ENCODE measurements at places on chromosomes 12 and 14.

GRCh38 chr12:104959335-104959841 lies 1.3 kb upstream of the SLC41A2 start:
- peak; percentile 69 for DNase-seq

DNA sequence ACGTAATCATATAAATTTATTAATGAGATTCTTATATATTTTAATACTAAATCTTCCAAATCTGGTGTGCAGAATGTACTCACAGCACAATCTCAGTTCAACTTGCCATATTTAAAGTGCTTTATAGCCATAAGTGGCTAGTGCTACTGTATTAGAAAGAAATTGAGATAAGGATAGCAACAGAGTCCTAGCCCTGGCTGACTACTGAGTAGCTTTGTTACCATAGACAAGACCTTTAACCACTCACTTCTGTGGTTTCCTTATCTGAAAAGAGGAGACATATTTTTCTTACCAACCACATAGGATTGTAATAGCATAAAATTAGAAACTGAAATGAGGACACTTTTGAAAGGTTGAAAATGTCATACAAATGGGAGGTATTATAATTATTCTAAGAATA lies 2.0 kb upstream of the CHURC1 start:
- DNase-seq: no peak

DNA sequence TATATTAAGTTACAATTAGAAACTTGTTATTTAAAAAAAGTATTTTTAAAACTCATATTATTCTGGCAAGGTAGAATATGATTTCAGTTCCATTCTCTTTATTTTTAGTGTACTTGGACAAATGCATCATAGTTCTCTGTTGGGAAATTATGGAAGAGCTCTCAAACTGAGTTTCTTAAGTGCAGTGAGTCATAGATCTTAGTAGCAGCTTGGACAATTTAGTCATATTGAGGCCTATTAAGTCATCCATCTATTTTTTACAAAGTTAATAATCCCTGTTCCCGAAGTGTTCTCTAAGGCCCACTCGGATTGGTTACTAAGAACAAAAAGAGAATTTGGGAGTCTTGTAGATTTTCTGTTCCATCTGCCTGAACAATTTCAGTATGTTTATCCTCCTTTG lies 113.9 kb downstream of the ANO4 start:
- no peak for DNase-seq

GRCh38 chr12:6374028-6374785 lies 1.2 kb downstream of the SCNN1A start:
- DNase-seq: no peak

DNA sequence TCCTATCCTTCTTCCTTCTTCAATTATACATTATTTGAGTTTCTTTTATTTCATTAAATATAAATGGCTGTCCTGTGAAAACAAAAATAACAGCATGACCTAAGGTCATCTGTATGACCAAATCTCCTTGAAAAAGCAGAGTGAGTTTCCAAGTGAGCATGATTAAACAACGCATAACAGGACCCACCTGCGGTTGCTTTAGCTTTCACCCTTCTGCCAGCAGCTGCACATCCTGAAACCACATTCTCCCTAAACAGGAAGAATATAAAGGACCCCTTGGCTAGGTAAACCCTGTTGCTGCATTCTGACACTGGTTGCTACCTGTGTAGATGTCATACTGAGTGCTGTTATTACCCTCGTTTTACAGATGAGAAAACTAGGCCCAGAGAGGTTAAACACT lies 42.8 kb upstream of the CPM start:
- no peak for DNase-seq

GRCh38 chr12:13405961-13406703 lies 209.6 kb downstream of the EMP1 start:
- DNase-seq: no peak

DNA sequence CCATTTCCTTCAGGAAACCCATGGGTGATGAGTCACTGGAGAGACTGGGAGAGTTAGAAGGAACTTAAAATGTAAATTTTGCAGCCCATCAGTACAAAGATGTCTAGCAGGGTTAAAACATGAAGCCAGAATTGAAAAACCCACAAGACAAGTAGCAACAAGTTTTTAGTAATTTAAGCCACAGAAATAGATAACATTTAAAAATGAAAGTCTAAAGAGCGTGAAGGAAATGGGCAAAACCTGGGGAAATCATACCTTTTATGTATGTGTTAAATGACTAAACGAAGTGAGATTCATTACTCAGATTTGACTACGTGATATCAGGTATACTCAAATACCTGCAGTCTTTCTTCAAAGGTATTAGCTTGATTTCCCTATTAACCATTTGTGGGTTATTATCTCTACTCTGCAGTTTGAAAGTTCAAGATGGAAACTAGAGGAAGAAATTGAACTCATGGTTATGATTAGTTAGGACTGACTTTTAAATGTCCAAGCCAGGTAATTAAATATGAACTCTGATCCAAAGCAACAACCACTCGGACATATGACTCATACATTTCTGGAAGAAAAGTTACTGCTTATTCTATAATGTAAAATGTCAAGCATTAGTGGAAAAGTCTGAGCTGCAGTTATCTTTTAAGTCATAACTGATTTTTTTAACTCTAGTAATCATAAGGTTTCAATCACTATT lies 84.1 kb downstream of the ITPR2 start:
- DNase-seq: peak; percentile 48

- DNase-seq: peak; percentile 90
Observed at GRCh38 chr12:94550964-94551363, 91.3 kb upstream of the CEP83 start.

GRCh38 chr12:59850268-59850667 lies 254.4 kb downstream of the SLC16A7 start:
- DNase-seq: no peak

GRCh38 chr14:23020143-23021128 lies 10.5 kb upstream of the C14orf93 start:
- DNase-seq: no peak

DNA sequence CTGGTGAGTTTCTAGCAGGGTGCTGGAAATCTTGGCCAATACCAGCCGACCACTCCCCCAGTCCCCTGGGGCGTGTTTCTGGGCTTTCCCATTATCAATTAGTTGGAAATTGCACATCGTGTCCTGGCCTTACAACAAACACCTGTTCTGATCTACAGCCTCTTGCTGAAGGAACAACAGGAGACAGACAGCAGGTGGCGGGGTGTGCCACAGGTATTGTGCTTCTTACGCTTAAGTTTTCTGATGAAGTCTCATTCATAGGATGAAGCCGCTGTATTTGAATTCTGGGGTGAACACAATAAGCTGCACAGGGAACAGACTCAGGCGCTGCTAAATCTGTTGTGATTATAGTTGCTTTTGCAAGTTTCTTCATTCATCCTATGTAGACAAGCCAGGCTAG lies 703 bp downstream of the HIGD1C start:
- no peak for DNase-seq

DNA sequence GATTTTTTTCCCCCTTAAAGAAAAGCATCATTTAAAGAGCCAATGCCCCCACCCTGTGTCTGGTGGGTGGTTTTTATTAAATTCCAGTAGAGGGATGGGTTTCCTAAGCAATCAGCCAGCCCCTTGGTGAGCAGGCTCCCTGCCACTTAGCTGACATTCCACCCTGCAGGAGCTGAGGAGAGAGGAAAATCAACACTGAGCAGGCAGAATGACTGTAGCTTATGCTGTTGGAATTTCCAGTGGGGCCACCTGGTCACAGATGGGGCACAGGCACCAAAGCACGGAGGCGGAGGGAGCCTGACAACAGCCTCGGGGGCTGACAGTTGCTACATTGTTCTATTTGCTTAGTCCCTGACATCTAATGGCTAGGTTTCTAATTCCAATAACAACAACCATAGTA lies 127.7 kb downstream of the TMEM30B start:
- no peak for DNase-seq

DNA sequence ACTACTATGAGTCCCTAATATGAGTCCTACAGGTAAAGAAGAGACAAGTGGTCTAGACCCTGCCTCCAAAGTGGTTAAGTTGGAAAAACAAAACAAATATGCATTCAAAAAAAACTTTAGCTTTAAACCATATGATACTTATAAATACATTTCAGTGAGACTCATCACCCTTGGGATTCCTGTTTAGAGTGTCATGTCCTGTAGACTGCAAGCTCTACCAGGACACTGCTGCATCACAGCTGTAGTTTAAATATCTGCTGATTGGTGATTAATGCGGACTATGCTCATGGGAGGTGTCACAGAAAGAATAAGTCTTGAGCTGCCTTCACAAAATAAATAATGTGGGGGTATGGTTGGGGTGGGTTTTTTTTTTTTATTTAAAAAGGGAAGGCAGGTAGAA lies 8.8 kb upstream of the LGR5 start:
- DNase-seq: no peak

DNA sequence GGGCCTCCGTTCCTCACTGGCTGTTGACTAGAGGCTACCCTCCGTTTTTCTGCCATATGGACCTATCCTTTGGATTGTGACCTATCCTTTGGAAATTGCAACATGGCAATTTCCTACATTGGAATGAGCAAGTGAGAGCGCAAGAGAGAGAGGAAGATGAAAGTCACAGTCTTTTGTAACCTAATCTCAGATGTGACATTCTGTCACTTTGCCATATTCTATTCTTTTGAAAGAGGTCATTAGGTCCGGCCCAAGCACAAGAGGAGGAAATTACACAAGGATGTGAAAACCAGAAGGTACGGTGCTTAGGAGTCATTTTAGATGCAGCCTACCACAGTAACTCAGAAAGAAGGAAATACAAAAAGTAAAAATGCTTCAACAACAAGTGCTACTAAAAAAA lies 47.3 kb upstream of the SRP54 start:
- peak; percentile 75 for DNase-seq

- no peak for DNase-seq
Observed at GRCh38 chr12:42587601-42588523, 1.7 kb downstream of the PRICKLE1 start.

DNA sequence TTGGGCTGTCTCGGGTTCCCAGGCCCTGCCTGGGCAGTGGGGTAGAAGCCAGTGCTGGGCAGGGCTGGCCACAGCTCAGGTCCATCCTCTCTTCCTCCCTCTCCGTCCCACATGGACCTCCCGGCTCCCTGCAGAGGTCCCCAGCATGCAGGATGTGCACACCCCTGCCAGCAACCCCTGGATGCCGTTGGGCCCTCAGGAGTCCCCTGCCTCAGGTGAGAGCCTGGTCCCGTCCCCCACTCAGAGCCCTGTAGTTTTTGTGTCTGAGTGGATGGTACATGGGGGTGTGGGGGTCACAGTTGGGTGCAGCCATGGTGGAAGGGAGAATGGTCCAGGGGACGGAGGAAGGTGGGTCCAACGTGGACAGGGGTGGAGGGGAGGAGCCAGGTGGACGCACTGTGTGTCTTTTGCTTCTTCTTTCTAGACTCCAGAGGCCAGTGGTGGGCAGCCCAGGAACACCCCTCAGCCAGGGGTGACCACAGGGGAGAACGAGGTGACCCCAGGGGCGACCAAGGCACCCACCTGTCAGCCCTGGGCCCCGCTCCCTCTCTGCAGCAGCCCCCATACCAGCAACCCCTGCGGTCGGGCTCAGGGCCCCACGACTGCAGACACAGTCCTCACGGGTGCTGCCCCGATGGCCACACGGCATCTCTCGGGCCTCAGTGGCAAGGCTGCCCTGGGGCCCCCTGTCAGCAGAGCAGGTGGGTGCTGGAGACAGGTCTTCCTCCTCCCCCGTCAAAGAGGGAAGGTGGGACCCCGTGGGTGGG lies 21.7 kb downstream of the PAPLN start:
- DNase-seq: no peak

DNA sequence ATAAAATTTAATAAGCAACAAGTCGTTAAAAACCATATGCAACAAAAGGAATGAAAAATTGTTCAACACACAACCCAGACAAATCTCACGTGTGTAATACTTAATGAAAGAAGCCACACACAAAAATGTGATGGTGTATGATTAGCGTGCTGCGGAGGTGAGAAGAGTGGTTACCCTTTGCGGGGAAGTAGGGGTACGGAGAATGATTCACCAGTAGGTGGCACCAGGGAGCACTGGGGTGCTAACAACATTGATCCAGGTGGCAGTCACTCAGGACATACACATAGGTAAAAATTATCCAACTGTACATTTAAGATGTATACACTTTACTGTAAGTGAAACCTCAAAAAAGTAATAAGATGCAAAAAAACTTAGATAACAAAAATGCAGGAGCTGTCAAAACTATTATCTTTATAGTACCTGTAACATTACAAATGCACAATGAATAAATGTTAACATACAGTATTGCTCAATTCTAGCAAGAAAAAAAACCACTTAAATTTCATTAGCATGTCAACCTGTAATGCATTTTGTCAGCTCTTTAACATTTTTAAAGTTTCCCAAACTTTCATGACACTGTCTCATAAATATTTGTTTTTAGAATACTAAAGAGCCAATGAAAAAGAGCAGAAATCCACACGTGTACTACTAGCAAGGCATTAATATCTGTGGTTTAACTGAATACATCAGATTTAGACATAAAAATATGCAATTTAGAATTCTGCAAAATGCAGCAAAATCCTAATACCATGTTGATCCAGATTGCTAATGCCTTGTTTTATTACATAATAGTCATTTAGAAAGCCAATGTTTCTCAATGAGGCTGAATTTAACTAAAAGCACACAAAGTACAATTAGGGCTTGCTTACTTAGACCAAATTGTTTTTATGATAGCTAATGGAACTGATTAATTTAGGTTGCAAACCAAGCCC lies 46.7 kb downstream of the TMCC3 start:
- DNase-seq: peak; percentile 23

GRCh38 chr12:56296295-56296694 lies 3.8 kb downstream of the CS start:
- peak; percentile 80 for DNase-seq

- DNase-seq: no peak
Observed at GRCh38 chr12:92337128-92337527, 191.5 kb upstream of the BTG1 start.

- no peak for DNase-seq
Observed at GRCh38 chr14:52610187-52610586, 57.6 kb downstream of the GPR137C start.

- DNase-seq: no peak
Observed at GRCh38 chr12:23099104-23099503, 474.1 kb downstream of the ETNK1 start.

GRCh38 chr14:27881063-27881462 lies 885.5 kb upstream of the FOXG1 start:
- DNase-seq: no peak

DNA sequence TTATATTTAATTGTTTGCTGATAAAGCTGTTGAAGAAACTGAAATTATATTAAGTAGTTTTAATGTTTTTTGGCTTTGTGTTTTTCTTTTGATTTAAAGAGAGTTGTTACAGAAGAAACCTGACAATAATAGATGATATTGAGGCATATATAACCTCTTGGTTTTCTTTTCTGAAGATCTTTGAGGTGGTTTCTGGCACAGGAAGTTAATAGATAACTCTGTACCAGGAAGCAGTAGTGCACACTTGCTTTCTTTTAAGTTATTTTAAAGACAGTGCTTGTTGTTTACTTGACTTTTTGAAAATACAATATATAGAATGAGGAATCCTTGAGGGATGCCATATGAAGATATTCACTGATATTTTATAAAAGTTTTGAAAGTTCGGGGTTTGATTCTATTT lies 209.0 kb upstream of the FBXO33 start:
- DNase-seq: no peak

Data from inflammatory macrophage treated with lipopolysaccharide for 4 hours (primary cell).